Activated CD4-positive, CD25-positive, alpha-beta regulatory T cell treated with anti-CD3 and anti-CD28 coated beads, Interleukin-2, amount 50 U/mL, for 24 hours (primary cell): ENCODE measurements at places on chromosomes 11 and 22.

DNA sequence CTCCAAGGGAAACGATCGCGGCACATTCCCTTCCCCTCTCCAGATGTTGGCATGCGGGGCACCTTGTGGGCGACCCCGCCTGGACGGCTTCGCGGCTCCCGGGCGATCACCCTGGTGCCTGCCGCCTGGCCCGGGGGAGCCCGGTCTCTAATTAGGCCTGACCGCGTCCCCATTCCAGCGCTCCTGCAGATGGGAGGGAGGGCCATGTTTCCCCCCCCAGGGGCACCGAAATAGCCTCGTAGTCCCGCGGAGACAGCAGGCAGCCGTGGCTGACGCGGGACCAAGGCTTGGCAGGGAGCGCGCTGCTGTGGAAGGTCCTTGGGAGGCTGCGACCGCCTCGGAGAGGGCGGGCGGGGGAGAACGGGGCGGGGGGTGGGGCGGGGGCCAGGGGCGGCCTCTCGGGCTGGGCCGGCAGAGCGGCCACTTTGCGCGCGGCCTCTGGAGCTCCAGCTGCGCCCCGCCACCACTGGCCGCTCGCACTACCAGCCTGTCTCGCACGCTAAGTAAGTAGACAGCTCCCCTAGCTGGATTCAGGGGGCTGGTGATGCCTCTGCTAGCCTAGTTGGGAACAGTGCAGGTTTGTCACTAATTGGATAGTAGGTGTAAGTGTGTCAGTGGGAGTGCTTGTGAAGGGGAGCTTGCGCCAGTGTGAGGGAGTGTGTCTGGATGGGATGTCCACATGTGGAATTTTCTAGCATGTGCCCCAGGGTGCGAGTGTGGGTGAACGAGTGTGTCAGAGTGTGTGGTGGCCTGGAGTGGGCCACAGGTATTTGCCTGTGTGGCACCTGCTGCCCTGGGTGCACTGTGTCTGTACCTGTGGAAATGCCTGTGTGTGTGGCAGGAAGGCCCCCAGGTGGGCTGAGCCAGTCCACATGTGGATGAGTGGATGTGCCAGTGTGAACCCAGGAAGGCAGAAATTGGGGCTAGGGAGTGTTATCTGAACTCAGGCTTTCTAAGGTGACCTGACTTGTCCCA, at the start of gene INSC:
Gene INSC (plus strand): TSS at position 423 of the 975 bp plus-strand sequence. CDS start 34,252 bp downstream, outside the sequence.
- ATAC-seq: no peak

- ATAC-seq: no peak
Measured at GRCh38 chr22:50199251-50199721, 1.5 kb upstream of the SELENOO start.

DNA sequence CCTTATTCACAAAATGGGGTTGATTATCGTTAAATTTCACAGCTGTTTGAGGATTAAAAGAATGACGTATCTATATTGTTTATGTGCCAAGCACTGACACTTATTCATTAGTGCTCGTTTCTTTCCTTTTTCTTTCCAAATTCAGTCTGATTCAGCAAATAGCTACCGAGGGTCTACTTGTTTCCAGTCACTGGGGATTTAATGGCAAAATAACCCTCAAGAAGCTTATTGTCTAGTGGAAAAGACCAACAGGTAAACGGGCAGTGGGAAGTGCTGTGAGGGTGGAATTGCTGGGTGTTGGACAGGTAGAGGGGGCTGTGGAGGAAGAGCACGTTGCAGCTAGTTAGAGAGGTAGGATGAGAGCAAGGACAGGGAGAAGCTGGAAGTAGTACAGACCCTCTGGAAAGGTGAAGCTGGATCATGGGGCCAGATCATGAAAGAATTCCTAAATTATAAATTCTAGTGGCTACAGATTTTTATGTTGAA, 48.3 kb upstream of the BIRC3 start:
- no peak for ATAC-seq

DNA sequence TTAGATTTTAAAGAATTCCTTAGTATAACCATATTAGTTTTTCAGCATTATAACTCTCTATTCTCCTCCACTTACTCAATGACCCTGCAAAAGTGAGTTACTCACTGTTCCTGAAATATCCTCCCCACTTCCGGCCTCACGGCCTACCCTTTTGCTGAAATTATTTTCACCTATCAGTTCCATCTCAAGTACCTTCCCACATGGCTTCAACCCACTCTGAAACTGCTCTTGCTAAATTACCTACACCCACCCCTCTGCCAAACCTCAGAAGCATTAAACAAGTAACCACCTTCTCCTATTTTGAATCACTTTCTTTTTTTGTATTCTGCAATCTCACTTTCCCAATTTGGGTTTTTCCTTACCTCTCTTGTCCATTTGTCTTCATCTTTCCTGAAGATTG, 37.7 kb downstream of the OR5P2 start:
- no peak for ATAC-seq

DNA sequence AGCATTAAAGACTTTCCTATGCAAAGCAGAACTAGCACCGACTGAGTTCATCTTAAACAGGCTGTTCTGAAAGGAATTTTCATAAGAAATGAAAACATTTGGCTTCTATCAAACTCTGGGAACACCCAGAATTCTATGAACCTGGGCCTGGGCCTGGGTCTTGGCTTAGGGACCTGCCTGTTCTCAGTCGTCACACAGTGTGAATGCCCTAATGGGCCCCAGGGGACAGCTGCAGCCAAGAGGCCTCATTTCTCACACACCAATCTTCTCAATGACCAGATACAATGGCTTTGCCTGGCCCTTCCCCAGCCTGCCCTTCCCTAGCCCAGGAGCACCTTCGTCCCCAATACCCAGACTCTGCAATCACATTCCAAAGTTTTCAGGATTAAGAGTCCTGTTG, 234.9 kb upstream of the ARHGAP20 start:
- ATAC-seq: no peak

- ATAC-seq: no peak
Measured at GRCh38 chr22:44245867-44246266, 65.1 kb downstream of the PARVG start.

- ATAC-seq: no peak
Measured at GRCh38 chr11:59984368-59984767, 20.5 kb downstream of the OOSP4A start.

DNA sequence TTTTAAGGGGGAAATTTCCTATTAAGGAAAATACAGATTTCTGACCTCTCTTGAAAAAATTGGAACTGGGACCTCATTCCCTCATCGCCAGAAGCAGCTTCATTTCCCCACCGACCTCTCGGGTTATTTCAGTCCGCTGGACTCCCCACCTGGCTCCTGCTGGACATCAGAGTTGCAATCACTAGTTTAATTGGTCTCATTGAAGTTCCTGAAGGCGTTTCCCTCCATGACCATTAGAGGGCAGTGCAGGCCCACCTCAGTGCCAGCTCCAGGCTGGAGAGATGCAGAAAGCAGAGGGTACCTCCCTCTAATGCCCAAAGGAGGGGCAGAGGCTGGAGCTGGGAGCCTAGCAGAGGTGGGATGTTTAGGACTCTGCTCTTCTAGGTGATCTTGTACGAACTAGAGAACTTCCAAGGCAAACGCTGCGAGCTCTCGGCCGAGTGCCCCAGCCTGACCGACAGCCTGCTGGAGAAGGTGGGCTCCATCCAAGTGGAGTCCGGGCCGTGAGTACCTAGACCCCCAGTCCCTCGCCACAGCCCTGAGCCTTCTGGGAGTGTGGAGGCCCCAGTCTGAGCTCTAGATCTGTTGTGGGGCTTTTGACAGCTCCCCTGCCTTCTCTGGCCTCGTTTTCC, 2.7 kb downstream of the CRYBB3 start:
- peak; percentile 34 for ATAC-seq

GRCh38 chr11:85643191-85643614, 4.6 kb upstream of the TMEM126A start:
- ATAC-seq: no peak

GRCh38 chr22:44133901-44134571, 46.7 kb upstream of the PARVG start:
- no peak for ATAC-seq

DNA sequence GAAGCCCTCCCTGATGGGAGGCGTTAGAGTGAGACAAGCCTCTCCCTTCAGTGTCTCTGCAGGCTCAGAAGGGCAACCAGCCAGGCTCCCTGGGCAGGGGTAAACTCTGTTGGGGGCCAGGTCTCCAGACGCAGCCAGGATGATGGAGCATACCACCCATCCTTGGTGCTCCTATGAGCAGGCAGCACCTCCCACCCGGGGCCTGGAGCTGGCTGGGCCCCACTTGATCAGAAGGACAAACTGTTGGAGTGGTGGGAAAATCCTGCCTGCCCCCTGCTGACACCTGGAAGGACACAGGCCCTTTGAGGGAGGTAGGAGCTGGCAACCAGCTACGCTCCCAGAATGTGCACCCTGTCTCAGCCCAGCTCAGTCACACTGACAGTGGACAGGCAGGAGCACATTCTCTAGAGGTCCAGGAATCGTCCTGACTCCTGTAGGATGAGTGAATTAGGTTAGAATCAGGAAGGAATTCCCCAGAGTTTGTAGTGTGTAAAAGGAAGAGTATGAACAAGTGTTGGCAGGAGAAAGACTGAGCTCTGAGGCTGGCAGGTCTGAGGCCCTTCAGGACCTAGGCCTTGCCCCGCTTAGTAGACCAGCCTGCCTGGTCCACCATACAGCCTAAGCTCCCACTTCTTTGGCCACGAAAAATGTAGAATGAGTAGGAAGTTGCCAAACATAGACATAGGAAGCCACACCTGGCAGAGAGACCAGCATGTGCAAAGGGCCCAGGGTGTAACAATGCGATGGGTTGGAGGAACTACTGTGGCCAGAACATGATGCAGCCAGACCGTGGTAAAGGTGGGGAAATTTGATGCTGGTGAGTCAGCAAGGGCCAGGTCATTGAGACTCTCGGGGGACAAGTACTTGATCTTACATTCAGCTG, 19.1 kb downstream of the ARHGEF17 start:
- peak; percentile 44 for ATAC-seq

GRCh38 chr11:91133361-91133760, 910.5 kb upstream of the CHORDC1 start:
- no peak for ATAC-seq

GRCh38 chr11:11857769-11858168, 16.0 kb downstream of the USP47 start:
- ATAC-seq: no peak

DNA sequence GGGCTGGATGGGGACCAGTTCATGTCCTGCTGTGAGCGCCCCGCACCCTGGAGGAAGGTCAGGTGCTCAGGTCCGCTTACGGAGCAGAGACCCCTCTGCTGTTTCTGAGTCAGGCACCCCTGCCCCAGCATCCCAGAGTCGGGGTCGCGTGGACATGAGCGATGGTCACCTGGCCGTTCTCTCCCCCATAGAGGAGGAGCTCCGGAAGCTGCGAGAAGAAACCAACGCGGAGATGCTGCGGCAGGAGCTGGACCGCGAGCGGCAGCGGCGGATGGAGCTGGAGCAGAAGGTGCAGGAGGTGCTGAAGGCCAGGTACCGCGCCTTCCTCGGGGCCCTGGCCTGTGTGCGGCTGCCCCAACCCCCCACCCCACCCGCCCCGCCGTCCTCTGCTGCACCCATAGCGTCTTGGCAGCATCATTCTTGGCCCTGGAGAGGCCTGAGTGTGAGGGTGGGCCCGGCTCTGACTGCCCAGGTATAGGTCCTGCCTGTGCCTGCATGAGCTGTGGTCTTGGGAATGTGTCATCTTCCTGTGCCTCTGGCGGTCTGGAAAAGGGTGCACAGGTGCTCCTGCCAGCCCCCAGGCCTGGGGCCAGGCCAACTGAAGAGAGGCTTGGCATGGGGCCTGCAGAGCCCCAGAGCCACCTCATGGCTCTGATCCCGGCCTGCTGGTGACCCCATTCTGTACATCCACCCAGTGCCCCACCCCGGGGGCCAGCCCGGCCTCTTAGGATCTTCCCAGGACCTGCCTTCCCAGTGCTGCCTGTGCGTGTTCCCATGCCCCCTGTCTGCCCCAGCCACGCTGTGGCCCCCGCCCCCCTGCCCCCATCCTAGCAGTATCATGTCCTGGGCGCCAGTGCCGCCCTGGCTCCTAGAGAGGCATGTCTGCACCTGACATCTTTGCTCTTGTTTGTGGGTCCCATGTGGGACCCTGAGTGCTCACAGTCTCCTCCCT, 38.1 kb downstream of the GRAMD4 start:
- ATAC-seq: no peak

GRCh38 chr22:31206896-31207687, 5.0 kb upstream of the LIMK2 start:
- peak; percentile 28 for ATAC-seq

- no peak for ATAC-seq
Measured at GRCh38 chr11:76408171-76408965, 27.2 kb downstream of the GVQW3 start.

DNA sequence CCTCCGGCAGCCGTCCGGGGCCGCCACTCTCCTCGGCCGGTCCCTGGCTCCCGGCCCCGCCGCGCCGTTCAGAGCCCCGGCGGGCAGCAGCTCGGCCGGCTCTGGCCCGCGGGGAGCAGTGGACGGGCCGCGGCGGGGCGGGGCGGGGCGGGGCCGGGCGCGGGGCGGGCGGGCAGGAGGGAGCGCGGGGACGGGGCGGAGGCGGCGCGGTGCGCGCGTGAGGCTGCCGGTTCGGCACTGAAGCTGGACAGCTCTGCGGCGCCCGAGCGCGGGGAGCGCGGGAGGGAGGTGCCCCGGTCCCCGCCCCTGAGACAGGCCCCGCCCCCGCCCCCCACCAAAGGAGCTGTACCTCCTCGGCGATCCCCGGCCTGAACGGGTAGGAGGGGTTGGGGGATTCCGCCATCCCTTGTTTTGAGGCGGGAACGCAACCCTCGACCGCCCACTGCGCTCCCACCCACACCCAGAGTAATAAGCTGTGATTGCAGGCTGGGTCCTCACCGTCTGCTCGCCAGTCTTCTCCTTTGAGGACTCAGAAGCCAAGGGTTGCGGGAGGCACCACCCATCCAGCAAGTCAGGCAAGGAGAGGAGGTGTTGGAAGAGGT, at the start of gene DRD2:
Gene DRD2 (minus strand): TSS at position 239 of the 602 bp plus-strand sequence. CDS start 50,747 bp downstream, outside the sequence.
- no peak for ATAC-seq

DNA sequence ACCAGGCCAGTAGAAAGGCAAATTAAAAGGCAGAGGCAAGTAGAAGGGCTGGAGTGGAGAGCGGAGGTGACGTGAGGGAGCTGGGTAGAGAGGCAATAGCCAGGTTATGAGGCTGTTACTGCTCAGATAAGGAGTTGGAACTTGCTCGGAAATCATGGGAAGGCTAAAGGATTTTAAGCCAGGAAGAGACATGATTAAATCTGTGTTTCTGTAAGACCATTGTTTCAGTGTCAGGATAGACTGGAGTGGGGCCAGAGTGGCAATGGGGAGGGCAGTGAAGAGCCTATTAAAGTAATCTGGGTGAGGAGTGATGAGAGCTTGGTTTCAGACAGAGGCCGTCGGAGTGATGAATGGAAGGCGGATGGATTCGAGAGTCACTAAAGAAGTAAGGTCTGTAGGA, 39.0 kb downstream of the GRAMD1B start:
- no peak for ATAC-seq

- no peak for ATAC-seq
Measured at GRCh38 chr11:65429724-65430405, 7.3 kb downstream of the NEAT1 start.

GRCh38 chr11:117171404-117172061, 7.0 kb upstream of the SIDT2 start:
- ATAC-seq: no peak

GRCh38 chr22:32752816-32753520, 48.5 kb upstream of the TIMP3 start:
- ATAC-seq: no peak

DNA sequence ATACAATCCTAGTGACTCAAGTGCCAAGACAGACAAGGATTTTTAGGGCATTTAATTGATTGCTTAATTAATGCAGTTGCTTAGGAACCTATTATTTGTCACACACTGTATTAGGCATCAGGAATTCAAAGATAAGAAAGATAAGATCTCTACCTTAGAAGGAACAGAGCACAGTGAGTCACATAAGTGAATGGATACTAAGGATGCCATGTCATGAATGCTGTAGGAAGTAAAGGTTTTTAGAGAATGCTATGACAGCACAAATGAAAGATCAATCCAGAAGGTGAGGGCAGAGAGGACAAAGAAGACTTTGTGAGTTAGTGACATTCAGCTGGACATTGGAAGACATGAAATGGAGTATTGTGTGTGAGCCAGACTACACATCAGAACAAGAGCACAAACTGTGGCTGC, 147.9 kb upstream of the DDI1 start:
- no peak for ATAC-seq
